ENCODE measurements at places on chromosomes 1 and 21.
A peak's percentile ranks its signal among the peaks of the same experiment; 100 is the strongest.

GRCh38 chr1:244221991-244222390, 170.9 kb downstream of the ZBTB18 start:
- DNase-seq = peak; percentile 34

- no peak for DNase-seq
Observed at GRCh38 chr1:172269084-172269483, 151.4 kb upstream of the C1orf105 start.

GRCh38 chr21:34282223-34282622, 81.6 kb upstream of the KCNE2 start:
- DNase-seq = peak; percentile 32

GRCh38 chr1:95169548-95169947, 52.4 kb downstream of the TLCD4 start:
- DNase-seq = no peak

DNA sequence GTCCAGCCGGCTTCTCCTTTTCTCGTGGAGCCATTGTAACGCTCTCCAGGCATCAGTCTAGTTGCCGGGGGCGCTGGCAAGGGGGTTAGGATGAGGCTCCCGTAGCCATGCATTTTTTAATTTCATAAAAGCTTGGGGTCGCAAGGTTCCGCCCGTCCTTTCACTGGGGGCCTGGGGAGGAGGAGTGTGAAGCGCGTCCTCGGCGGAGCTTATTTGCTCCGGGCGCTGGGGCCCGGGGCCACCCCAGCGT, 1.6 kb downstream of the ADGRL2 start:
- DNase-seq = no peak

GRCh38 chr1:11704194-11704529, 12.7 kb downstream of the DRAXIN start:
- DNase-seq = no peak

- DNase-seq = peak; percentile 92
Observed at GRCh38 chr1:23198373-23198772, 18.9 kb downstream of the HTR1D start.

Measured in fibroblast of skin of right quadriceps (primary cell).